Stimulated activated CD8-positive, alpha-beta memory T cell treated with anti-CD3 and anti-CD28 coated beads, Interleukin-2, amount 100 ng/mL, for 1 hour (primary cell): ENCODE measurements at places on chromosomes 2 and 18.

DNA sequence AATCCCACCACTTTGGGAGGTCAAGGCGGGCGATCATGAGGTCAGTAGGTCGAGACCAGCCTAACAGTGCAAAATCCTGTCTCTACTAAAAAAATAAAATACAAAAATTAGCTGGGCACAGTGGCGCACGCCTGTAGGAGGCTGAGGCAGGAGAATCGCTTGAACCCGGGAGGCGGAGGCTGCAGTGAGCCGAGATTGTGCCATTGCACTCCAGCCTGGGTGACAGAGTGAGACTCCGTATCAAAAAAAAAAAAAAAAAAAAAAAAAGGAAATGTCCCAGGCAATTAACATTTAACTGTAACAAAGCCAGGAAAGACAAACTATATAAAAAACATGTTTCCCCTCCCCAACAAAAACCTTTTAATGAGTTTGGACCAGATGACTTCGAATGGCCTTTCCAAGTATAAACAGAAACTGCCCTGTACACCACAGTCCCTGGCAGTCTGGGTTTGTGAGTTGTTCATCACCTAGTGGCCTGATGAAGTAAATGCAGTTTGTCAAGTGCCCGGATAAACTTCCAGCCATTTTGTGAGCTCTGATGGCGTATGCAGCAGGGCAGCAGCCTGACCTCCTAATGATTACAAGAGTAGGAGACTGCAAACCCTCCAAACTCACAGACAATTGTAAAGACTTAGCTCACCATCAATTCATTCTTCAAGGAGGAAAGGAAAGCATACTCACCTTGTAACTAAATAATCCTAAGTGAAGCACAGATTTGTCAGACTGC is 16.6 kb upstream of the PCBP1 start:
- DNase-seq: no peak

DNA sequence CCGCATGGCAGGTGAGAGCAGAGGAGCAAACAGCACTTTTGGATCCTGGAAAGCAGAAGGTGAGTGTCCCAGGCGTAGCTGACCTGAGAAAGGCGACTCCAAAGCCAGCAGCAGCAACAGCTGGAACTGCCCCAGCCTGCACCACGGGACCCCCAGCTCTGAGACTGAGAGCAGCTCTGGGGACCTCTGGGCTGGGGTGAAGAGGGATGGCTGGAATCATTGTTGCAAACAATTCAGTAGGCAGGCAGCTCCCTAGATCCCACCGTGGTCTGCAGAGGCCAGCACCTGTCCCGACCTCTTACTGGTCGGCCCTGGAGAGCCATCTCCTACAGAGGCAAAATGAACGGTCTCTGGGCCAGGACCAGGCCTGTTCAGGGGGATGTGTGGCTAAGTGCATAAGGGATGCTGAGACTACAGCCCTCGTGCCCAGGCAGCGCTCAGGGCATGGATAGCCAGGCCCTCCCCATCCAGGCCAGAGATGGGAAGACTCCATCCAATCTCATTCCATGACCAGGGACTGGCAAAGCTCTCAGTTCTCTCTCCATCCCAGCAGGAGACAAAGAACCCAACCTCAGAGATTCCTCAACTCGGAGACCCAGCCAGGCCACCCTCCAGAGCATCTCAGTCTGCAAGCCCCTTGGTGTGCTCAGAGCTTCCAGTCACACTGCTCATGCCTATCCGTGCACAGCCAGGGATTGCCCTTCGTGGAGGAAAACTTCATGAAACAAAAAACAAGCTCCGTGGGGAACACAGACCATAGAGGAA is 38.2 kb upstream of the ALPP start:
- no peak for DNase-seq

GRCh38 chr2:121748202-121748601 is 7.2 kb upstream of the TSN start:
- DNase-seq: no peak

GRCh38 chr18:43970656-43971055 is 693.4 kb upstream of the SYT4 start:
- no peak for DNase-seq

DNA sequence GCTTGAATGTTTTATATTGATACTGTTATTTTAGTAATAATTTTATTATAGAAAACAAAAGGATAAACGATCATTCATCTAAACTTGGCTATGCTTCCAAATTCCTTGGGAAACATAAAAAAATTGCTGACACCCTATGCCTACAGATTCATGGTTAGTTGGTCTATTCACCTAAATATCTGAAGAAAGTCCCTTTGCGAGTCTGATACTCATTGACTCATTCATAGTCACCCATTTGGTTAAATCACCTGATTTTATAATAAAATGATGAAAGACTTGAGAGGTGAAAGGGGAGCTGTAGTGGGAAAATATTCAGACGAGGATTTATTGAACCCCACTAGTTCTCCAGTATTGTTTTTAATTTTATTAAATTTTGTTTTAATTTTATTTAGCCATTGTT is 112.0 kb downstream of the PTPN4 start:
- no peak for DNase-seq

- no peak for DNase-seq
Observed at GRCh38 chr18:57655740-57656139, 34.1 kb upstream of the NARS1 start.

GRCh38 chr2:168326572-168326971 is 79.2 kb upstream of the STK39 start:
- no peak for DNase-seq
